Keratinocyte (primary cell): ENCODE measurements at places on chromosomes 16 and 17. TPM values are rescaled to one million over a fixed set of nuclear protein-coding genes. Genes with fewer than 3 reads are reported as not detected.
A peak's percentile ranks its signal among the peaks of the same experiment; 100 is the strongest.

DNA sequence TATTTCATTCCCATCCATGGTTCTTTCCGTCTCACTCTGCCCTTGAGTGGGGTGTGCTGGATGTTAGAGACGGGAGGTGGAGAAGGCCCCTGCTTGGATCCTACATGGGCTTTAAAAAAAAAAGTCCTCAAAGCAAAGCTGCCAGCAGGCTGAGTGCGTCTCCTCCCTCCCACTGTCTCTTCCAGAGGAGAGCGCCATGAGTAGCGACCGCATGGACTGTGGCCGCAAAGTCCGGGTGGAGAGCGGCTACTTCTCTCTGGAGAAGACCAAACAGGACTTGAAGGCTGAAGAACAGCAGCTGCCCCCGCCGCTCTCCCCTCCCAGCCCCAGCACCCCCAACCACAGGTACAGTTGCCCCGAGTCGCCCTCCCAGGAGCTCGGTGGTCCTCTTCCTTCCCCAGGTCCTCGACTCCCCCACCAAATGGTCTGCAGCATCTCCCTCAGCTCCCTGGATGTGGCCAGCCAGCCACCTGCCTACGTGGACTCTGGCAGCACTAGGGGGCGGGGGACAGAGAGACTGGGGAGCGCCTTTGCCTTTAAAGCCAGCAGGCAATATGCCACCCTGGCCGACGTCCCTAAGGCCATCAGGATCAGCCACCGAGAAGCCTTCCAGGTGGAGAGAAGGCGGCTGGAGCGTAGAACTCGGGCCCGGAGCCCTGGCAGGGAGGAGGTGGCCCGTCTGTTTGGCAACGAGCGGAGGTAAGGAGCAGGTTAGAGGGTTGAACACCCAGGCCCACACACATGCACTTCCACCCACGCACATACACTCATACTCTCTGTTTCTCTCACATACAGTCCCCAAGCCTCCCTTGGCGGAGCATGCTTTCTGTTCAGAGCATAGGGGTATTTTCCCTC is 68.2 kb downstream of the PLD6 start:
- no peak overlapping the region for H3K4me3 ChIP-seq
- no peak for DNase-seq
- H3K27ac ChIP-seq: no peak overlapping the region
- no peaks in the 10 kb centered on the region for H3K27me3 ChIP-seq
- H3K4me1 ChIP-seq: peaks cover 26% of the 10 kb centered on the region
- H3K36me3 ChIP-seq: peaks cover 54% of the 10 kb centered on the region

The GLIS2 gene
- polyA plus RNA-seq: 0.63 to 2.3 TPM (median 1.0 TPM) in 3 replicates

DNA sequence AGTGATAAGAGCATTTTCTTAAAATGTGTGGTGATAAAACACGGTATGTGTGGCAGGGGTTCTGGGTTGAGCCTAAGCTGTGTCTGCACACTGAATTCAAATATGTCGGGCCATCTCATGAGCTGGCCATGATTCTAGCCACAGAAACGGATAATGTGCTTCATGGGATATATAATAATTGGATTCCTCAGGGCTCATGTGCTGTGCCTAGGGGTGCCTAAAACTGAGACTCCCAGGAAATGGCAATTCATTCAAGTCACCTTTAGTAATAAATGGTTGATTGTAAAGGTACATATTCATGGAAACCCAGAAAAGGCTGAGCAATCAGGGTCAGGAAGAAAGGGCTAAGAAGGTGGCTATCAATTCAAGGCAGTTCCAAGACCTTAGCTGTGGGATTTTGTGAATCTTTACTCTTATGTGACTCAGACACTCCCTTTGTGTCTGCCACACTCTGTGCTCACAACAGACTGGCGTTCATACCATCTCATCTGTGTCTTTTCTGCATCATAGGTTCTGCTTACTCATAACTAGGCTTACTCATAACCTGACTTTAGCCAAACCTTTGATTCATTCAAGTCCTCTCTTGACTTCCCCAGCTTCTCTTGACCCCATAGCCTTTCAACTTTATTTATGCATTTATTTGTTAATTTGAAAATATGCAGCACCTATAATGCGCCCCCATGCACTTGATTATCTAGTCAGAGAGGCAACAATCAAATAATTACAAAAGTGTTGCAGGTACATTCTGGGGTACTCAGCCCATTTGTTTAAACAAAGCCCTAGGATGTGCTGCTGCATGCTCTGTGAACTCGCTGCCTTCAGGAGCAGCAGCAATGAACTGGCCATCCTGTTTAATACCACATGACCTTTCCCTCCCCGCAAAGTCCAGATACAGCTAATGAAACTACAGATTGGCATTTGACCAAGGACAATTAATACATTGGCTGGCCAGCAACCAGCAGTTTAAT is 28.4 kb upstream of the MED13 start:
- no peaks in the 10 kb centered on the region for H3K36me3 ChIP-seq
- peak; percentile 52 for DNase-seq
- peak overlapping the region; percentile 34 for H3K27ac ChIP-seq
- no peak overlapping the region for H3K4me3 ChIP-seq
- H3K4me1 ChIP-seq: peaks cover 19% of the 10 kb centered on the region

The CBFB gene
- 18.0 to 55.9 TPM (median 39.7 TPM) in 3 replicates for polyA plus RNA-seq

GRCh38 chr16:79449900-79450299 is 150.6 kb downstream of the MAF start:
- DNase-seq: no peak
- no peaks in the 10 kb centered on the region for H3K27me3 ChIP-seq
- H3K4me1 ChIP-seq: no peaks in the 10 kb centered on the region
- no peaks in the 10 kb centered on the region for H3K36me3 ChIP-seq
- no peak overlapping the region for H3K4me3 ChIP-seq
- H3K27ac ChIP-seq: no peak overlapping the region
